A549 treated with GW870086 at 1 μM for 4 hours (cell line): ENCODE measurements at places on chromosomes 5 and 9. TPM values are rescaled to one million over a fixed set of nuclear protein-coding genes. Genes with fewer than 3 reads are reported as not detected.

Gene HRH2
- total RNA-seq = 0.44 to 0.77 TPM (median 0.53 TPM) in 5 replicates

Gene NMUR2
- total RNA-seq = 0.08 to 0.13 TPM in 2 of 5 replicates, not detected in the others

Gene GPX3
- 15.4 to 22.8 TPM (median 17.9 TPM) in 5 replicates for total RNA-seq

Gene FCN2
- total RNA-seq = not detected in 5 replicates

Gene MBLAC2
- 1.8 to 2.7 TPM (median 2.5 TPM) in 5 replicates for total RNA-seq

Gene SOX30
- total RNA-seq = 0.07 to 0.10 TPM in 2 of 5 replicates, not detected in the others
